ENCODE measurements at places on chromosomes 12 and 14. TPM values are rescaled to one million over a fixed set of nuclear protein-coding genes. Genes with fewer than 3 reads are reported as not detected.

The OGFOD2 gene
- polyA plus RNA-seq = 10.8 TPM

The SERPINA5 gene
- 0.16 TPM for polyA plus RNA-seq

The COX8C gene
- not detected for polyA plus RNA-seq

The CCNB1IP1 gene
- polyA plus RNA-seq = 31.6 TPM

The PLEKHG7 gene
- polyA plus RNA-seq = 0.01 TPM

The DDN gene
- polyA plus RNA-seq = 0.29 TPM
